ENCODE measurements at places on chromosomes 7 and 10. TPM values are rescaled to one million over a fixed set of nuclear protein-coding genes. Genes with fewer than 3 reads are reported as not detected.

PIP gene
- not detected for total RNA-seq

NPFFR1 gene
- total RNA-seq = not detected

ADK gene
- 18.4 TPM for total RNA-seq

GHRHR gene
- total RNA-seq = not detected

TMEM72 gene
- not detected for total RNA-seq

TAX1BP1 gene
- total RNA-seq = 100.0 TPM

PDGFA gene
- total RNA-seq = 24.0 TPM

PNLIPRP1 gene
- total RNA-seq = not detected

ASAH2 gene
- 1.00 TPM for total RNA-seq

CRHR2 gene
- total RNA-seq = not detected

ZNF365 gene
- 2.8 TPM for total RNA-seq

GIMAP1 gene
- total RNA-seq = under 0.01 TPM

ALOX5 gene
- total RNA-seq = not detected

CYP26A1 gene
- 0.14 TPM for total RNA-seq

ITGB8 gene
- 47.1 TPM for total RNA-seq

EPHB6 gene
- total RNA-seq = 2.6 TPM

ADAM12 gene
- total RNA-seq = 23.6 TPM

NUDCD3 gene
- total RNA-seq = 75.5 TPM

HEPACAM2 gene
- total RNA-seq = under 0.01 TPM

PRKAR2B gene
- total RNA-seq = 65.3 TPM

GPR15LG gene
- not detected for total RNA-seq

PLXNA4 gene
- 0.28 TPM for total RNA-seq

NANOS1 gene
- 0.14 TPM for total RNA-seq

CDC14C gene
- total RNA-seq = not detected

TBX20 gene
- total RNA-seq = 4.6 TPM

CCDC172 gene
- total RNA-seq = not detected

MMP21 gene
- under 0.01 TPM for total RNA-seq

KNDC1 gene
- total RNA-seq = 0.57 TPM

IDI2 gene
- not detected for total RNA-seq

SPDYE2 gene
- total RNA-seq = not detected

GPR146 gene
- total RNA-seq = 1.00 TPM

EEF1AKMT2 gene
- total RNA-seq = 19.9 TPM

TACC2 gene
- 2.7 TPM for total RNA-seq

PAX4 gene
- not detected for total RNA-seq

VIPR2 gene
- total RNA-seq = 0.85 TPM

TFAM gene
- total RNA-seq = 16.1 TPM

FFAR4 gene
- total RNA-seq = not detected

ANKRD61 gene
- not detected for total RNA-seq

TMEM236 gene
- under 0.01 TPM for total RNA-seq

PALD1 gene
- under 0.01 TPM for total RNA-seq

ICA1 gene
- under 0.01 TPM for total RNA-seq

SLC13A1 gene
- total RNA-seq = not detected

APBB1IP gene
- total RNA-seq = 2.2 TPM

NPTX2 gene
- 2.7 TPM for total RNA-seq

Data from smooth muscle cell of bladder (primary cell).